MG63 (cell line): ENCODE measurements at places on chromosomes 13 and 19. TPM values are rescaled to one million over a fixed set of nuclear protein-coding genes. Genes with fewer than 3 reads are reported as not detected.

GRCh38 chr19:35123573-35123972, 8.0 kb downstream of the FXYD3 start:
- DNase-seq: peak; percentile 89

- no peak for DNase-seq
Measured at GRCh38 chr13:48132961-48133360, 38.1 kb upstream of the MED4 start.

GRCh38 chr19:3857449-3858003, 11.3 kb downstream of the ZFR2 start:
- no peak for DNase-seq

The LILRB2 gene
- not detected in 2 replicates for total RNA-seq
